Cardiac septum (tissue), 1 donor: ENCODE measurements at places on chromosomes 5 and 9. TPM values are rescaled to one million over a fixed set of nuclear protein-coding genes. Genes with fewer than 3 reads are reported as not detected.

Gene OBP2B
- not detected for total RNA-seq

Gene GLRA1
- not detected for total RNA-seq

DNA sequence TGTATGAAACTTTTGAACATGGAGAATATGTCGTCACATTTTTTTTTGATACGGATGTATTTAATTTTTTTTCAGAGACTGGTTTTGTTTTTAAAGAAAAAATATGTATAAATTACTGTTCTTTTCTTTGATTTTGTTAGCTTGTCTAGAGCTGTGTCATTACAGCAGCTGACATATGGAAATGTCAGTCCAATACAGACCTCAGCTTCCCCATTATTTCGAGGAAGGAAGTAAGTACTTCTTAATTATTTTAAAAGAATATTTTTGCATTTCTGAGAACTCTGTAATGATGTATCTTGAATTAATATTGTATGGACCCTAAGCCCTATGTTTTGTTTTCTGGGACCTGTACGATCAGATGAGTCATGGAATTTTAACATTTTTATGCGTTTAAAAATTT lies 7.6 kb downstream of the TENT2 start:
- no peak for DNase-seq

- DNase-seq: no peak
Measured at GRCh38 chr9:27671636-27672035, 98.4 kb upstream of the C9orf72 start.
